ENCODE measurements at places on chromosomes 12 and 14. TPM values are rescaled to one million over a fixed set of nuclear protein-coding genes. Genes with fewer than 3 reads are reported as not detected.
A peak's percentile ranks its signal among the peaks of the same experiment; 100 is the strongest.

Gene KRT82
- total RNA-seq, result not detected

Gene CFAP73
- total RNA-seq, result not detected

Gene MMP17
- not detected for total RNA-seq

Gene TMPRSS12
- not detected for total RNA-seq

Gene OR11H6
- not detected for total RNA-seq

Gene PRR4
- 1.3 TPM for total RNA-seq

GRCh38 chr14:21505012-21505553, 6.1 kb downstream of the METTL3 start:
- peak; percentile 62 for DNase-seq

DNA sequence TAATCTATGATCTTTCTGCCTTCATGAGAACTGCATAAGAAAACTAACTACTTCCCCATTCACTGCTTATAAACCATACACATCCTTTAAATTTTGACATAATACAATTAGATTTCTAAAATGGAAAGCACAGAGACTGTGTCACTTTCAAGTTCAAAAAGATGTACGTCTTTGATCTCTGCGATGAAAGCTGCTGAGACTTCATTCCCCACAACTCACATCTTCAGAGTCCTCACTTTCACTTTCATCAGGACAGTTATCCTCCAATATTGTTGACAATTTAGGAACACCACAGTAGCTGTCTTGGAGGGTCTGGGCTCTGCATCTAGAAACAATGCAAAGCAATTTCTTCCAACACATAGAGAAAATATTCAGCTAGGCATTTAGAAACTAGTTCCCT, 47.9 kb upstream of the KCNC2 start:
- DNase-seq, result no peak

DNA sequence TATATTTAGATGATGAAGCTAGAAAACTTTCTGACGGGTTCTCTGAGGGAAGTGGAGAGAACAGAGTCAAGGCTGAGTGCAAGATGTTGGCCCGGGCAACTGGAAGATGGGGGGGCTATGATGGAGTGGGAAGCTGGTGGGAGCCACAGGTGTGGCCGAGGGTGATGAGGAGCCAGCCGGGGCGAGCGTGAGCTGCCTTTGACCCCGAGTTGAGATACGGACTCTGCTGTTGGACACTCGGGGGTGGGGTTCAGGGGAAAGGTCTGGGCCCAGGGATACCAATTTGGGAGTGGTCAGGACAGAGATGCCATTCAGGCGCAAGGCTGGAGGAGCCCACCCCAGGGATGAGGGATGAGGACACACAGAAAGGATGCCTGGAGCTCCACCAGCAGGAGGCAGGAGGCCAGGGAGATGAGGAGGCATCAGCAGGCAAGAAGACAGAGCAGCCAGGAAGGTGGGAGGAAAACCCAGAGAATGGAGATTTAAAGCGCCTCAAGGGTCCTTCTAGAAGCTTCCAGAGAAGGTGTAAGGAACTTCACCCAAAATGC, 9.0 kb downstream of the SCARB1 start:
- no peak for DNase-seq

DNA sequence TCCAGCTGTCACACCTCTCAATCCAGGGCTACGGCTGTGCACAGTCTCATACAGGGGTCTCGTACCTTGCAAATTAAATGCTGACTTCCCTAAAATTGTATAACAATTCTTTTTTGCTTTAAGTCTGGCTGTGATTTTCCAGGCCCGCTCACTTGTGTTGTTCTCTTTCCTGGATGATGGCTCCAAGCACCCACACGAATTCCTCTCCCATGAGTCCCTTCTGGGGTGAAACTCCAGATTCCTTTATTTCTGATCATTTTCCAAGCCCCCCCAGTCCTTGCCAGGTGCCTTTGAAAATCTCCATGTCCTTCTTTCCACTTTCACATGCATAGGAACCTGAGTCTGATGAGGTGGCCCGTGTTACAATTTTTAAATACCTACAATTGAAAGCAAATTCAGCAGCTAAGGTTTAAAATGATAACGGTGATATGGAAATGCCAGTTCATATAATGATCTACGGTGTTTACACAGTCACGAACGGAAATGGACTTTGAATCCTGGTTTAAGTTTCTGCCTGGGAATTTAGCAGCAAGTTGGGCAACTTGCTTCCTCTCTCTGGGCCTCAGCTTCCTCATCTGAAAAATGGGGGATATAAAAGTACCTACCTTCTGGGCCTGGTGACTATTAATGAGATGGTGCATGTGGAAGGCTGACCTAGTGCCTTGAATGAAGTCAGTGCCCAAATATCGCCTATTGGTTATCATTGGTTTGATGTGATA, 85.5 kb downstream of the STAB2 start:
- DNase-seq, result no peak

GRCh38 chr14:69313176-69313575, 53.2 kb downstream of the GALNT16 start:
- peak; percentile 19 for DNase-seq

DNA sequence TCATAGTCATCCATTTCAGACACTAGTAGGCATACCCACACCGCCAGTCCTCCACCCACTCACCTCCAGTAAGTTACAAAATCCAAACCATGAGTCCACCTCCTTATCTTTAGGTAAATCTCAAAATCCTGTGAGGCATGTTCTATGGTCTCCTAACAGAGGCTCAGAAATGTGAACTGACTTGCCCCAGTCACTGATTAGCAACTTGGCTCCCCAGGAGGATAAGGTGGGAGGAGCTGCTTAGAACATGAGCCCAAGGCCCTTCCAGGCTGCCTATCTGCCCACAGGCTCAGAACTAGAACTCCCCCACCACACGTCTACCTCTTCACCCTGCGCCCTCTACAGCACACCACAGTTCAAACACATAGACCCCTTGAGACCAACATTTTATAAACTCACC, 19.9 kb downstream of the SETD3 start:
- DNase-seq, result no peak

GRCh38 chr12:2084553-2085296, 31.9 kb downstream of the CACNA1C start:
- DNase-seq, result peak; percentile 29

DNA sequence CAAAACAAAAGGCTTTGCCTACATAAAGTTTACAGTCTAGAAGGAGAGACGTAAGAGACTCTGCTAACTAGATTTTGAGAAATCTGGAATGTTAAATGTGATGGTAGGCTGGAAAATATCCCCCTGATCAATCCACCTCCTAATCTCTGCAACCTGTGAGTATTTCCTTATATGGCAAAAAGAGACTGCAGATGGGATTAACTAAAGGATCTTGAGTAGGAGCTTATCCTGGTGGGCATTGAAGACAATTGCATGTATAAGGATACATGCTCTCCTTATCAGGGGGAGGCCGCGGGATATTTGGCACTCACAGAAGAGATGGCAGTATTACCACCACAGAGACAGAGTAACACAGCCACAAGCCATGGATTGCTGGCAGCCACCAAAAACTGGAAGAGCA, 95.2 kb downstream of the EGLN3 start:
- no peak for DNase-seq

DNA sequence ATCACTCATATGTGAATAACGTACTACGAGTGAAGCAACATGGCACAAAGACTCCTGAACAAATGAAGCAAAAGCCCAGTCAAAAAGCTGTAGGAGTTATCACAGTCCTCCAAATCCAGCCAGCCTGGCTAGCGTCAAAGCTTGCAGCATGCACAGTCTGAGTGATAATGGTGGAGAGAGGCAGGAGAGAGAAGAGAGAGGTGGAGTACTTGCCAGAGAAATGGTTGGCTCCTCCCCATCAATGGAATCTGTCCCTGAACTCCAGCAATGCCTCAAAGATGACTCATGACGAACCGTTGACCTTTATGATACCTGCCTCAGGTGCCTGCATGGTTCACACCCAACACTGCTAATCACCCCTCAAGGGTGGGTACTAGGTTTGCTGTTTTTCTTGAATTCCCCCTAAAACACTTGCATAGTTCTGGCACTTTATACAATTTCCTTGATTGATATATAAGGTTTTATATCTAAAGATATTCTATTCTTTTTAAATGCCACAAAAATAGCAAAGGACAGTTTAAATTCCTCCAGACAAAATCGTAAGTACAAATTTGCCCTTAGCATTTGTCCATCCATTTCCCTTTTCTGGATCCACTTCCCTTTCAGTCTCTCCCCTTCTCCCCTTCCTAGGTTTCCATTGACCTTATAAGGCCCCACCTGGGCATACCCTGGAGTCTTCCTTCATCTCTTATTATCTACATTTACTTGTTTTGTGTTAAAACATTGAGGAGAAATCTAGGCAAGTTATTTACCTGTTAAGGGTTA, 10.2 kb downstream of the ARHGDIB start:
- DNase-seq, result no peak

DNA sequence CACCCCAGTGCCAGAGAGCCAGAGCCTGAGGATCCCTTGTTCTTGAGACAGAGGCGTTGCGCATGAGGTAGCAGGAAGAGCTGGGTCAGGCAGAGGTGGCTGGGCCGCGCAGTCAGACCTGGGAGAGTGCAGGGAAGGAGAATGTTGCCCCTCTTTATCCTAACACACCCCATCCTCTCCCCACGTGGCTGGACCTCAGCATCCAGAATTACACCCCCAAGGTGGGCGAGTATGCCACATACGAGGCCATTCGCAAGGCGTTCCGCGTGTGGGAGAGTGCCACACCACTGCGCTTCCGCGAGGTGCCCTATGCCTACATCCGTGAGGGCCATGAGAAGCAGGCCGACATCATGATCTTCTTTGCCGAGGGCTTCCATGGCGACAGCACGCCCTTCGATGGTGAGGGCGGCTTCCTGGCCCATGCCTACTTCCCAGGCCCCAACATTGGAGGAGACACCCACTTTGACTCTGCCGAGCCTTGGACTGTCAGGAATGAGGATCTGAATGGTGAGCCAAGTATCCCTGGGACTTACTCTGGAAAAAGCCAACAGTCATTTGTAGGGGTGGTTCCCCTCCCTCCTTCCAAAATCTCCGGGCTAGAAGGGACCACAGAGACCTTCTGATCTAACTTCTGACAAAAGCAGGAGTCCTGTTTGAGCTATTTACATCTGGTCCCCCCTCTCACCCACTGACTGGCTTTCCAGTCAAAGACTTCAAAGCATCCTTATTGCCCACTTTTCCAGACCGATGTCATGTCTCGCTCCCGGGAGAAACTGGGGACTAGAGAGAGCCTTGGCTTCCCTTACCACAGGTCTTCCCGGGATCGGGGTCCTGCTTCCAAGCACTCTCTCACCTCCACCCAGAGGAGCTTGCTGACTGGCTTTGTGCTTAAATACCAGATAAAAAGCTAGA, 6.1 kb downstream of the MMP14 start:
- no peak for DNase-seq

DNA sequence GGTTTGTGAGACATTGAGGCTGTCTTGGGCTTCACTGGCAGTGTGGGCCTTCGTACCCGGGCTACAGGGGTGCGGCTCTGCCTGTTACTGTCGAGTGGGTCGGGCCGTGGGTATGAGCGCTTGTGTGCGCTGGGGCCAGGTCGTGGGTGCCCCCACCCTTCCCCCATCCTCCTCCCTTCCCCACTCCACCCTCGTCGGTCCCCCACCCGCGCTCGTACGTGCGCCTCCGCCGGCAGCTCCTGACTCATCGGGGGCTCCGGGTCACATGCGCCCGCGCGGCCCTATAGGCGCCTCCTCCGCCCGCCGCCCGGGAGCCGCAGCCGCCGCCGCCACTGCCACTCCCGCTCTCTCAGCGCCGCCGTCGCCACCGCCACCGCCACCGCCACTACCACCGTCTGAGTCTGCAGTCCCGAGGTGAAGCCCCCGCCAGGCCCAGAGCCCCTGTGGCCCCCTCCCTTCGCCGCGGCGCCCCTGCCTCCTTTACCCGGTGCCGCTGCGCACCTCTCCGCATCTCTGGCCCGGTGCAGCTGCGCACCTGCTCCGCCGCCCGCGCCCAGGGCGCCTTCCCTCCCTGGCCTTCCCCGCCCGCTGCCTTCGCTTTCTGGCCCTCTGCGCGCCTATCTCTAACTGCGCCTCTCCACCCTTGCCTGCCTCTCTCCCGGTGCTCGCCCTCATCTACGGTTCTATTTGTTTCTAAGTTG, at the start of gene ENO2:
Gene ENO2 (plus strand): TSS at position 335 of the 701 bp plus-strand sequence. CDS start 1,253 bp downstream, outside the sequence.
- DNase-seq, result peak; percentile 89

- DNase-seq, result no peak
Observed at GRCh38 chr12:50971946-50972345, 19.6 kb downstream of the HIGD1C start.

GRCh38 chr12:96404696-96405095, 4.5 kb upstream of the CDK17 start:
- DNase-seq, result no peak

- DNase-seq, result no peak
Observed at GRCh38 chr14:28571636-28572035, 195.0 kb upstream of the FOXG1 start.

DNA sequence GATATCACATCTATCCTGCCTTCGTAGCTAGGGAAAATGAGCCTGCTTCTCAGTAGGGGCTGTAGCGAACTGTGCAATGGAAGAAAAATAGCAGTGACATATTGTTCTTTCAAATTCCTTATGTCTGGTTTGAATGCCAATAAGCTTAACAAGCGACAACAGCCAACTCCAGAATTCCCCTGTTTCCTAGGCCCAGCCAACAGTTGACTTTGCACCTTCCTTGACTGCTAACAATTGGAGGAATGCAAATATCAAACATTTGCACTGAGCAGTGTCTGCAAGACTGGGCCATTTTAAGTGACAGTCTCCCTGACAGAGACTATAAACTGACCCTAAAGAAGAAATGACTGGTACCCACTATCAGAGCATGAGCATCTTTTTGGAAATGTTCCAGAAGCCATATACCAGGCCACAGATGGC, 12.0 kb upstream of the SERPINA1 start:
- no peak for DNase-seq

DNA sequence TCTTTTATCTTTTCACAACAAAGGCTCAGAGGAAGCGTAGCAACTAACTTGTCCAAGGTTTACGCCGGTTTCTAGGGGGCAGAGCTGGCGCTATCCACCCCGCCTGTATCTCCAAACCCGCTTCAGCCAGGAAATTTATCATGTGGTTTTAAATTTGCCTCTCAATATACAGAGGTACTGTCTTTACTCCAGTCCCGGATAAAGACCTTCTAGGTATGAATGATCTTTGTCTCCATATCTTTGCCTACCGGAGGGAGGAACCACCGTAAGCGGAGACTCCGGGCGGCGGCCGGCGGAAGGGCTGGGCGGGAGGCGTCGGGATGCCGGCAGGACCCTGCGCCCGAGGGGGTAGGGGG, 693 bp upstream of the RIMKLB start:
- DNase-seq, result no peak

DNA sequence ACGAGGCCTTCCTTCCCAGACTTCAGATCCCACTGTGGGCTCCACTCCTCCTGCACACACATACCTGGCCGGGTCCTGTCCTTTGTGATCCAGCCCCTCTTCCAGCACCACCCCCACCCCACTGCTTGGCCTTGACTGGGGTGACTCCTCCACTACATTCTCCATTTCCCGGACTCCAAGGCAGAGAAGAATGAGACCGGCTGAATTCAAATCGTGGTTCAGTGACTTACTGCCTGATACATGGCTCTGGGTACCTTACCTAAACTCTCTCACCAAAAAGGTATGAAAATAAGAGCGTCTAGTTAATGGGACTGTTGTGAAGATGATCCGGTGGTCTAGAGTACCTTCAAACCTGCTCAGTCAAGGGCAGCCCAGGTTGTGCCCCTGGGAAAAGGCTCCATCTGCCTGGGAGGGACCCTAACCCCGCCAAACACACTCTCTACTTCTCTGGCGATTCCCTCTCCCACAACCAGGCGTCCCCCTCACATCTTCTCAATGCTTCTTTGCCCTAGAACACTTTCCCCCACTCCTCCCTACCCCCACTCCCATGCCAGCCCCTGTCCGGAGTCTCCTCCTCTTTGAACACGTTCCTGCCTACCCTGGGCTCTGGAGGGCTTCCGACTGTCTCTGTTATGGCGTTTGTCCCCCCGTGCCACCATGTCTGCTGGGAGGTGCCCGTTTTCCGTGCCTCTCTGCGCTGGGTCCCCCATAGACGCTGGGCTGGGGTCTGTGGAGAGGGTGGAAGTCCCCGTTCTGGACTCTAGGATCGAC, 1.5 kb upstream of the ZBTB42 start:
- DNase-seq, result no peak
